Activated B cell treated with CpG ODN at 0.5 μM for 24 hours (primary cell): ENCODE measurements at places on chromosomes 7 and 10. TPM values are rescaled to one million over a fixed set of nuclear protein-coding genes. Genes with fewer than 3 reads are reported as not detected.

DNA sequence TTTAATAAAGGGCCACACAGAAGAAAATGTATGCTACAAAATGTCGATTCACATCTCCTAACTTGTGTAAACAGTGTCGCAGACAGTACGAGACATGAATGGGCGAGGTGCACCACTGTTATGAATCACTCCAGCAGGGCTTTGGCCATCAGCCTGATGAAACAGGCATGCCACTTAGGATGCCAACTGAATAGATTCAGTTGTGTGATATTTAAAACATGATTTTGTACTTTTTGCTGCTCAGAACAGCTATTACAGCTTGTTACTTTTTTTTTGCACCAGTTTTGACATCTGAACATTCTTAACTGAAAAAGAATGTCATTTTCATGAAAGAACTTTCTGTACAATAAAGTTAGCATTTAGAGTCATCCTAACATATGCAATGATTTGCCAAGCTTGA is 138.1 kb downstream of the VTI1A start:
- DNase-seq, result no peak

- no peak for DNase-seq
Observed at GRCh38 chr7:158255156-158255555, 332.5 kb downstream of the PTPRN2 start.

Gene VGF
- 0.07 and 0.11 TPM in 2 replicates for total RNA-seq

- no peak for DNase-seq
Observed at GRCh38 chr10:97134983-97135382, 50.8 kb downstream of the SLIT1 start.

- DNase-seq, result no peak
Observed at GRCh38 chr7:67470256-67470751, 473.7 kb downstream of the TYW1 start.

- DNase-seq, result no peak
Observed at GRCh38 chr7:92794831-92795230, 41.5 kb downstream of the CDK6 start.

DNA sequence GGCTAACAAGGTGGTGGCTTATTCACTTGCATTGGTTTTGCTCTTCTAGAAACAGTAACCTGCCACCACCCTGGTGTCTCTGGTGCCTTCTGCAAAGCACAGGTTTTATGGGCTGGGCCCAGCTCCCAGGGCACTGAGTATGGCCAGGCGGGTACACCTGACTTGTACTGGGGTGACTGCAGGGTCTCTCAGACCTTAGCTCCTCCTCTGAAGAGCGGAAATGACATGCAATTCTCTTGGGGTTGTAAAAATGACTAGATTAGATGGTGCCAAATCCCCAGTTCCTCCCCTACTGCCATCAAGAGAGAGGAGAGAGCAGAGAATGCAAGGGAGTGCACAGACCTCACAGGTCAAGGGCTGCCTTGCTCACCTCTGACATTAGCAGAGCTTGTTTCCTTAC is 14.7 kb downstream of the ESYT2 start:
- DNase-seq, result no peak

Gene GPR26
- not detected in 2 replicates for total RNA-seq

- DNase-seq, result no peak
Observed at GRCh38 chr7:121410829-121411596, 14.9 kb upstream of the FAM3C start.

GRCh38 chr10:53477313-53477675 is 704.7 kb upstream of the MBL2 start:
- no peak for DNase-seq

- DNase-seq, result no peak
Observed at GRCh38 chr10:100245484-100246220, 16.3 kb upstream of the CHUK start.

DNA sequence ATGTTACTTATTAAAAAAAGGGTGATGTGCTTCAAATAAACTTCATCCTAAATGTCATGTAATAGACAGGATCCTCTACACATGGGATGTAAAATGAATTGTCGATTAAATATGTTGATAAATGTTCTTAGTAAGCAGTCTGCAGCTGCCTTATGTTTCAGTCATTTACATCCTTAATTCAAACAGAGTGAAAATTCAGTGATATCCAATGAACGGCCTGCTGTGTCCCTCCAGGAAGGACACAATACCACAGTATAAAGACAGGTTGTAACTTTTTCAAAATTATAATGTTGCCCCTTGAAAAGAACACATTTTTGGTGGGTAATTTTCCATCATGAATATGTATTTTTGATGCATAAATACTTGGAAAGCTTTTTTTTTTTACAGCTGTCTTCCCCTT is 266.5 kb upstream of the SEMA3A start:
- no peak for DNase-seq

- DNase-seq, result no peak
Observed at GRCh38 chr10:68303849-68304412, 27.9 kb upstream of the HNRNPH3 start.

- DNase-seq, result no peak
Observed at GRCh38 chr10:66575251-66575855, 350.5 kb upstream of the LRRTM3 start.

DNA sequence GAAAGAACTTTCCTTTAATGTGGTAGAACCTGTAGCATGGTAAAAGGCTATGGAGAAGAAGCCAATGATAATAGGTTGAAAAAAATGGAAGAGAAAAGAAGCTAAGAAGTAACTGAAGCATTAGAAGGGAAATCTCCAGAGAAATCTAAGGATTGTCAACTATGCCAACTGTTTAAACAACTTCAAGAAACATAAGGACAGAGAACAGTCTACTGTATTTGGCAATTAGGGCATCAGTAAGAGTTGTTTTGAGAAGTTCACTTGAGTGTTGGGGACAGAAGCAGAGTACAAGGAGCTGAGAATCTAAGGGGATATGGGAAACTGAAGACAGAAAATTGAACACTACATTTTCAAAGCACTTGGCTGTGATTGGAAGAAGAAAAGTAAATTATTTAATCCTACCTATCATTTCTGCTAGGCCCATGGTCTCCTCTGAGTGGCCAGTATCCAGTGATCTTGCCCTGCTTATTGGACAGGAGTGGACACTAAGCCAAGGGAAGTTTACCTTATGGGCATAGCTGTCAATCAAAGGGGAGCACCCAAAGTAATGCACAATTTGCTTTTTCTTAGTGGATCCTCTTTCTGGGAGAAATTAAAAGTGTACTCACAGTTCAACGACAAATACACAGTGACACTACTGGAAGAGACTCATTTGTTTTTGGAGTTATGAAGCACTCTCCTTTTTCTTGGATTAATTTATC is 56.4 kb upstream of the CCDC71L start:
- DNase-seq, result no peak

DNA sequence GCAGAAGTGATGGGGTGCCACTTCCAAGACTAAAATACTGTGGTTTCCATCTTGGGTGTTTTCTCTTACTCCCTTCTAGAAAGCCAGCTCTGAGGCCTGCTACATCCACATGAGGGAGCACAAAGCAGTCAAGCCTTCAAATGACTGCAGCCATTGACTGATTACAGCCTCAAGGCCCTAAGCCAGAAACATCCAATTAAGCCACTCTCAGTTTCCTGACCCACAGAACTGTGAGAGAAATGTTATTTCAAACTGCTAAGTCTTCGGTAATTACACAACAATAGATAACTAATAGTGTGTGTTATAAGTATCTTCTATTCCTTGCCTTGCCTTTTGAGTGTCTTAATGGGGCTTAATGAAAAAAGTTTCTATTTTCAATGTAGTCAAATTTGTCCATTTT is 24.8 kb downstream of the BRAF start:
- no peak for DNase-seq

- DNase-seq, result no peak
Observed at GRCh38 chr7:1889556-1890181, 219.6 kb downstream of the ELFN1 start.

Gene CHRM2
- total RNA-seq, result not detected in 2 replicates

Gene PRLHR
- total RNA-seq, result not detected in 2 replicates

Gene KIAA1549
- total RNA-seq, result 0.42 and 0.46 TPM in 2 replicates

Gene ENO4
- 0.07 TPM in 1 of 2 replicates, not detected in the other for total RNA-seq

Gene ASAH2
- total RNA-seq, result 1.8 and 2.3 TPM in 2 replicates

- no peak for DNase-seq
Observed at GRCh38 chr10:127757033-127757432, 20.0 kb downstream of the FOXI2 start.

Gene CYP2W1
- not detected in 2 replicates for total RNA-seq

Gene TAS2R3
- 2.8 and 3.3 TPM in 2 replicates for total RNA-seq

DNA sequence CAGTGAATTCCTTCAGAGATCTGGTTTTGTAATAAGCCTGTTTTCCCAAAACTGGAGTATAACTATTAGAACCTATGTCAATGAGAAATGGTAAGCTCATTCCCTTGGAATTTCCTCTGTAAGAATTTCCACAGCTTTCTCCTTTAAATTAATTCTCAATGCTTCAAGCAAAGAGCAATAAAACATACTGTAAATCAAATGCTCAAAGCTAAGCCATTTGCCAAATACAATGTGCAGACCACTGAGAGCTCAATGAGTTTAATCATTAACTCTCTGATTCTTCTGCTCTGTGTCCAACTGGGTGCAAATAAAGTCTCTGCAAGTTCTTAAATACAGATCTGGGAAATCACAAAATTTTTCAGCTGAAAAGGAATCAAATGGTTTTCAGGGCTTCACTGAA is 227.6 kb upstream of the IMMP2L start:
- DNase-seq, result no peak

DNA sequence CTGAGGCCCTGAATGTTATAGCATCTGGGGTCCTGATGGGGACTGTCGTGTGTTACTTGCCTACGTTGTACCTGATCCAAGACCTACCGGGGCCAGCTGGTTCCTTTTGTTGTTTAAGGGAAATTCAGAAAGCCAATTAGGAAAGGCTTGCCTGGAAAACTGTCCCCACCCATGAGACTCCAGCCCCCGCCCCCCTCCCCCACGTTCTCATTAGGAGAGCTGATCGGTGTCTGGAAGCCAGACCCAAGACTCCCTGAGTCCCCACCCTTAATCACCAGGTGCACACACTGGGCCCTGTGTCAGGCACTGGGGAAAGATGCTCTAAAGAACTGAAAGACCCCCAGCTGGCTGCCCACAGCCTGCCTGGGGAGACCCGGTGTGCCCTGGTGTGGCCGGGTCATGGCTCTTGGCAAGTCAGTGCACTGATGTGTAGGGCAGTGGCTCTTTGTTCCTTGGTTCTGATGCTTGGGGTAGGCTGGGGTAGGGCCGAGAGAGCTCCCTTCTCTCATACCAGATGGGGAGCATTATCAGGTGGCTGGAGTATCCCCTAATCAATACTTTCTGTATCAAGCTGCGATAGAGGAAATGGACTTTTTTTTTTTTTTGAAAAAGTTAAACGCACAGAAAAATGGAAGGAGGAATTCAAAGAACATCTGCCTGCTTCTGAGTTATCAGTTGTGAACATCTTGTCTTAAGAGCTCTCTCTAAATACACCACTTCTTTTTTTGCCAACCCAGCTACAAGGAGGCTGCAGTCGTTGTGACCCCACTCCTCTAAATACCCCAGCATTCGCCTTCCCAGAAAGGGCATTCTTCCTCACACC is 16.9 kb downstream of the TSPAN15 start:
- no peak for DNase-seq

DNA sequence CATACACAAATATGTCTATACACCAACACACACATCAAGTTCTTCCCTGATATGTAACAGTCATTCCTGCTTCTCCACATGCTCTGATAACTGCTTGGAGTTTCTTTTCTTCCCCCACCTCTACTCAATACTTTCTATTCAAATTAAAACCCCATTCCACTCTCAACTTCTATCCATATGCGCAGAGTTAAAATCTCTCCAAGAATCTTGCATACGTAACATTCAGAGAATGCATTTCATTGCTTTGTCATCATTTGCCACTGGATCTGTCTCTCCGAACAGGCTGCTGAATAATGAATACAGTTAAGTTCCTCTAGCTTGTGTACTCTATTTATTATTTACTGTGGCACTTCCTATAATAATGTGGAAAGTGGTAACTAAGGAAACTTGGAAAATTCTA is 68.8 kb downstream of the DGKB start:
- no peak for DNase-seq

DNA sequence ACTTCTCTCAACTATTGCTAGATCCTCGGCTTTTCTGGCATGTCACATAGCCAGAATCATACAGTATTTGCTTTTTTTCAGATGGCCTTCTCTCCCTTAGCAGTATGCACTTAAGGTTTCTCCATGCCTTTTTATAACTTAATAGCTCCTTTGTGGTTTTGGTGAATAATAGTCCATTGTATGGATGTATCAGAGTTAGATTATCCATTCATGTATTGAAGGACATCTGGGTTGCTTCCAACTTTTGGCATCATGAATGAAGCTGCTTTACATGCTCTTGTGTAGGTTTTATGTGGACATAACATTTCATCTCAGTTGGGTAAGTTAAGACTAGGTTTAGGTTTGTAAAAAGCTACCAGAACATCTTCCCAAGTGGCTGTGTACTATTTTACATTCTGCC is 4.6 kb downstream of the ATP5F1C start:
- DNase-seq, result no peak

Gene CNNM1
- 0.02 TPM in 1 of 2 replicates, not detected in the other for total RNA-seq

GRCh38 chr7:130129011-130129411 is 58.7 kb downstream of the KLHDC10 start:
- no peak for DNase-seq

DNA sequence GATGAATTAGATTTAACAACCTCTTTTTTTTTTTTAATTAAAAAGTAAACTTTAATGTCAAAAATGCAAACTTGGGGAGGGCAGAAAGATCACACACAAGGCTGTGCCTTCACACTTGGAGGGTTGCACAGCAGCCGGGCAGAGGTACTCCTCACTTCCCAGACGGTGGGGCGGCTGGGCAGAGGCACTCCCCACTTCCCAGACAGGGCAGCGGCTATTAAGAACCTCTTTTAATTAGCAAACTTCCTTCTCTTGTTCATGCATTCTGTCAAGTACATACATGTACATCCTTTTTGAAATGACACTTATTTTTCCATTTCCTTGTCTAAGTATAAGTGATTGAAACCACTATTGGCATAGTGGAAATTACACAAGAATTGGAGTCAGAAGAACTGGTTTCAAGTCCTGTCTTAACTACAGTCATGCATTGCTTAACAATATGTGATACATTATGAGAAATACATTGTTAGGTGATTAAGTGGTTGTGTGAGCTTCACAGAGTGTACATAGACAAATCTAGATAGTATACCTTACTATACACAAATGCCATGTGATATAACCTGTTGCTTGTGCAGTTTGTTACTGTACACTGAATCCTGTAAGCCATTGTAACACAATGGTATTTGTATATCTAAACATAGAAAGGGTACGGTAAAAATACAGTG is 26.5 kb downstream of the BTRC start:
- DNase-seq, result no peak

DNA sequence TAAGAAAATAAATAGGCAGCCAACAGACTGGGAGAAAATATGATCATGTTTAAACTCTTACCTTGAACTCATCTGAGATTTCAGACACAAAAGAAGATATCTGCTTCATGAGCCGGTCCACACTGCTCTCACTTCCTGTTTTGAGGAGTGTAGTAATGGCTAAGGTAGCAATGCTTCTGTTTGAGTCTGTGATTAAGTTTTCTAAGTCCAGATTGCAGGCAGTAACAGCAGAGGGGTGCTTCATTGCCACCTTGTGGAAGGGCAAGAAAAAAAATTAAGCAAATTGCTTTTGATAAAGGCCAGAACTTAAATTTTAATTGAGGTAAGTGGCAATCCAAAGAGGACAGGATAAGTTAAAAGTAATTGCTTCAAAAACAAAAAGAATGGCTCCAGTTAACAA is 69.1 kb downstream of the MEST start:
- no peak for DNase-seq

Gene ELFN1
- not detected in 2 replicates for total RNA-seq
